Lower leg skin (tissue), 4 donors: ENCODE measurements at places on chromosomes 12 and 14. TPM values are rescaled to one million over a fixed set of nuclear protein-coding genes. Genes with fewer than 3 reads are reported as not detected.

DNA sequence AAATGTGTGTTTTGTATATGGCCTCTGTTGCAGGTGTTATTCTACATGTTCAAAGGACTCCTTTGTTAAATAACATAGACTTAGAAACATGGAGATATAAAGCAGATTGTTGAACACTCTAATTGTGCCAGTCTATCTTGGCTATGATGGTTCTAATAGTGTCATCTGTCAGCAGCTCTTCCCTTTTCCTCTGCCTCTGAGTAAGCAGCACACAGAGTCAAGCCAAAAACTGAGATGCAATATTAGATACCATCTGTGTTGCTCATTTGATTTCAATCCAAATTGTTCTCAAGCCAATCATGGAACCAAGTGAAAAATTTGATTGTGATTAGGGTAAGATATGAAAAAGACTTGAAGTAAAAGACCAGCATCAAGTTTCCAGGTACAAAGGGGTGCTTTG is 871.1 kb upstream of the MGAT4C start:
- DNase-seq = no peak

- DNase-seq = no peak
Observed at GRCh38 chr12:71029302-71029701, 108.8 kb upstream of the PTPRR start.

DNA sequence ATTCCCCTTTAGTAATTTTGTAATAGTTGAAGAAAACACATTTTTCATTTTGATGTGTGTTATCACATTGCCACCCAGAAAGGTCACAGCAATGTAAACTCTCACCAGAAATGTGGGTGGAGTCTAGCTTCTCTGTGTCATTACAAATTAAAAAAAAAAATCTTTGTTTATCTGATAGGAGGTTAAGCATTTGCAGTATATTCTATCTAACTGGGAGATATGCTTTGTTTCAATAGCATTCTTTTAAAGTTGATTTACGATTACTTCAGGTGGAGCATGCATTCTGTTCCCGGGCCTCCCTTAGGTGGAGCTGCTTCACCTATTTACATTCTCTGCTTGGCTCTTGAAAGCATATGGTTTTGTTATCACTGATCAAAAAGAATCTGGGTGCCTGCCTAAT is 7.8 kb downstream of the ADIPOR2 start:
- DNase-seq = no peak

GRCh38 chr12:29066011-29066588 is 83.0 kb upstream of the FAR2 start:
- no peak for DNase-seq

GRCh38 chr12:54053751-54054741 is at the start of gene HOXC4:
TSS of gene HOXC4 (plus strand) at chr12:54053835. CDS start at chr12:54053923, 88 bp downstream.
- DNase-seq = no peak

DNA sequence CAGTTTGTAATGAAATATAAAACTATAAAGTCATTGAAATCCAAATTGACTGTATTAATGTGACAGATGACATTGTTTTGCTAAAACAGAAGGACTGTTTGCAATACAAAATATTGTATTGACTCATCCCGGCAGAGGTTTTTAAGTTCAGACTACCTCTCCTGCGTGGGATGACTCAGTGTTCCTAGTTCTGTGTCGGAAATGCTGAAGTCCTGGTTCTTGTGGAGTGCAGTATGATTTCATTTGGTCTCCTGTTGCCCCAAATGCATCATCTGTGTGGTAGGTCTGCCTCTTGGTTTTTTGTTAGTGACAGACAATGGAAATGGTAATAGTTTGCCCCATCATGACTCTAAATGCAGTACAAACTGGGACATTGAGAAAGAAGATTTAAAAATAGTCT is 27.8 kb downstream of the PELI2 start:
- no peak for DNase-seq

- DNase-seq = no peak
Observed at GRCh38 chr14:34754687-34755086, 40.3 kb upstream of the CFL2 start.

- DNase-seq = no peak
Observed at GRCh38 chr12:123916729-123917128, 55.9 kb downstream of the CCDC92 start.

- no peak for DNase-seq
Observed at GRCh38 chr12:91040096-91040755, 17.6 kb downstream of the KERA start.

DNA sequence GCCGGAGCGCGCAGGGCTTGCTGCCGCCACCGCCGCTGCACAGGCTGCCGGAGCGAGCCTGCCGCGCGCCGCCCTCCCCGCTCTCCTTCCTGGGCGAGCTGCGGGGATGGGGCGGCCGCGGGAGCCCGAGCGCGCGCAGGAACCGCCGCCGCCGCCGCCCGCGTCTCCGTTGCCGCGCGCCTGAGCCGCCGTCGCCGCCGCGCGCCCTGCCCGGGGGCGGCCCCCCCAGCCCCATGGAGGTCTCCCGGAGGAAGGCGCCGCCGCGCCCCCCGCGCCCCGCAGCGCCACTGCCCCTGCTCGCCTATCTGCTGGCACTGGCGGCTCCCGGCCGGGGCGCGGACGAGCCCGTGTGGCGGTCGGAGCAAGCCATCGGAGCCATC is 352 bp downstream of the PLXNC1 start:
- DNase-seq = no peak

DNA sequence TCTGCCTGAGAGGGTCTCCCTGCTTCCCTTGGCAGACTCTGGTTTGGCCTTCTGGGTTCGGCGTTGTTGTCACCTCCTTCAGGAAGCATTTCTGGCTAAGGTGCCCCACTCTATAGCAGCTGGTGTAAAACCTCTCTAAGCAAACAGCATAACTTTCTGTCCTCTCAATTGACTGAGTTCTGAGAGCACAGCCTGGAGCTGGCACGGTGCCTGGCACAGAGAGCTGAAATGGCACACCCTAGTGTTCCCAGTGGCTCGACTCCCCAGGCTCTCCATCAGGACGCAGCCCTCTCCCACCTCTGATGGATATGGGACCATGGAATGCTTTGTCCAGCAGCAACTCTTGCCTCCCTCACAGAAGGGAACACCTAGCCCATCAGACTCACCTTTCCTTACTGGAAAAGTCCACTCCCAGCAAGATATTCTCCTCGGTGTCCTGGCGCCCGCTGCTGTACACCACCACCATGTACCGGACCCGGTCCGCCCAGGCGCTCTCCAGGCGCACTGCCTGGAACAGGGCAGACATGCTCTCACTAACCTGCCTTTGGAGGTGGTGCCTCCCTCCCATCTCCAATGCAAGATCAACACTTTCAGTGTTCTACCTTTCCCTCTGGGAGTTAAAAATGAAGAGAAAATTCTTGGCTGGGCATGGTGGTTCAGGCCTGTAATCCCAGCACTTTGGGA is 40.6 kb downstream of the SSH1 start:
- DNase-seq = no peak

GRCh38 chr12:120362516-120363273 is 6.3 kb downstream of the MSI1 start:
- no peak for DNase-seq

GRCh38 chr12:52305921-52306705 is 14.8 kb upstream of the KRT81 start:
- DNase-seq = peak; percentile 54

- peak; percentile 56 for DNase-seq
Observed at GRCh38 chr12:128930606-128931005, 77.3 kb downstream of the GLT1D1 start.

DNA sequence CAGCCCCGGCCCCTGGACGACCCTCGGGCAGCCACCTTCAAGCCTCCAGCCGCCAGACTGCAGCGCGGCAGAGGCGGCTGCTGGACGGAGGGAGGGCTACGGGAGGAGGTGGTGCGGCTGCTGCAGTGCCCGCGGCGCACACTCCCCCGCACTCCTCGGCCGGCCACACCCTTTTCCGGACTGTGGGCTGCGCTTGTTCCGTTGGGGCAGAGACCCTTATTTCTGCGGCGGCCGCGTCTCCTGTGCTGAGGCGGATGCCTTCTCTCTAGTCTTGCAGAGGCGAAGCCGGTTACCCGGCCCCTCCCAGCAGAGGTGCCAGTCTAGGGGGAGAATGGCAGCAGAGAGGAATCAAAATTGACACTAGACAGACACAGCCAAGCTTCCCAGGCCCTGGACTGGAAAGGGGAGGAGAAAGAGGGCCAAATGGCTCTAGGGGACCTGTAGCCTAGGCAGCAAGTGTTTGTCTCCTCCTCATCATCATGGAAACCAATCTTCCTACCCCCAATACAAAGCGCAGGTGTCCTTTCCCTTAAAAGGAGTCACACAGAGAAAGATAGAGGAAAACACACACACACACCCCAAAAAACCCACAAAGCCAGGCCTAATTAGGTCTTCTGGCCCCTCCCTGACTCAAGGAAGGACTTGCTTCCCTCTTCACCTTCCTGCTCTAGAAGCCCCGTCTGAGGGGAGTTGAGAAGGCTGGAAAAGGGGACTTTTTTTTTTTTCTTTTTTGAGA is 1.3 kb downstream of the ESYT1 start:
- DNase-seq = peak; percentile 67

- DNase-seq = no peak
Observed at GRCh38 chr12:89877671-89878070, 169.0 kb upstream of the ATP2B1 start.

GRCh38 chr12:109092497-109093021 is 713 bp downstream of the ALKBH2 start:
- no peak for DNase-seq

- no peak for DNase-seq
Observed at GRCh38 chr14:101997429-101998336, 33.3 kb downstream of the DYNC1H1 start.

- no peak for DNase-seq
Observed at GRCh38 chr14:31880935-31881334, 196.2 kb upstream of the ARHGAP5 start.

- no peak for DNase-seq
Observed at GRCh38 chr14:71175491-71175890, 268.2 kb downstream of the PCNX1 start.

DNA sequence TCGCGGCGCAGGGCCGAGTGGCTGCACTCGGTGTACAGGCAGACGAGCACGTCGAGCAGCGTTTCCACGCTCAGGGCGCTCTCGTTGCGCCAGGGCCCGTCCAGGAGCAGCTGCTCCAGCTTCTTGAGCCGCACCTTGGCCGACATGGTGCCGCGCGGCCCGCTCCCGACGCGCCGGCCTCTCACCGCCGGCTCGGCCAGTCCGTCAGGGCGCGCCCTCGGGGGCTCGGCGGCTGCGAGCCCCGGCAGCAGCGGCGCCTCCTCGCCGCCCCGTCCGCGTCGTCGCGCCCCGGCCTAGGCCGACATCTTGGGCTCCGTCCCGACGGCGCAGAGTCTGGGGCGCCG is 349 bp downstream of the CDC42BPB start:
- DNase-seq = no peak

- peak; percentile 90 for DNase-seq
Observed at GRCh38 chr14:64569138-64569631, 19.4 kb downstream of the PPP1R36 start.

GRCh38 chr12:111798182-111798581 is 31.4 kb downstream of the ALDH2 start:
- no peak for DNase-seq

GRCh38 chr12:96371138-96371789 is 29.0 kb downstream of the CDK17 start:
- DNase-seq = no peak

- no peak for DNase-seq
Observed at GRCh38 chr12:94157181-94157580, 8.8 kb downstream of the PLXNC1 start.

DNA sequence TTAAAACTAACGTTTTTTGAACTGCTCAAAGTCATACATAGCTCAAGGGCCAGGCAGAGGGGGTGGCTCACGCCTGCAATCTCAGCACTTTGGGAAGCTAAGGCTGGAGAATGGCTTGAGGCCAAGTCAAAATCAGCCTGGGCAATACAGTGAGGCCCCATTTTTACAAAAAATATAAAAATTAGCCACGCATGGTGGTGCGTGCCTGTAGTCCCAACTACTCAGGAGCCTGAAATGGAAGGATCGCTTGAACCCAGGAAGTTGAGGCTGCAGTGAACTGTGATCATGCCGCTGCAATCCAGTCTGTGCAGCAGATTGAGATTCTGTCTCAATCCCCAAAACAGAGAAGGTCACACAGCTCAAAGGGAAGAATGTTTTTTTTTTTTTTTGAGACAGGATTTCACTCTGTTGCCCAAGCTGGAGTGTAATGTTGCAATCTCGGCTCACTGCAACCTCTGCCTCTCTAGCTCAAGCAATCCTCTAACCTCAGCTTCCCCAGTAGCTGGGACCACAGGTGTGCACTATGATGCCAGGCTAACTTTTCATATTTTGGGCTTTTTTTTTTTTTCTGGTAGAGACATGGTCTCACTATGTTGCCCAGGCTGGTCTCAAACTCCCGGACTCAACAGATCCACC is 2.9 kb downstream of the RBM23 start:
- DNase-seq = no peak

- DNase-seq = no peak
Observed at GRCh38 chr12:32377344-32378055, 21.9 kb upstream of the FGD4 start.

DNA sequence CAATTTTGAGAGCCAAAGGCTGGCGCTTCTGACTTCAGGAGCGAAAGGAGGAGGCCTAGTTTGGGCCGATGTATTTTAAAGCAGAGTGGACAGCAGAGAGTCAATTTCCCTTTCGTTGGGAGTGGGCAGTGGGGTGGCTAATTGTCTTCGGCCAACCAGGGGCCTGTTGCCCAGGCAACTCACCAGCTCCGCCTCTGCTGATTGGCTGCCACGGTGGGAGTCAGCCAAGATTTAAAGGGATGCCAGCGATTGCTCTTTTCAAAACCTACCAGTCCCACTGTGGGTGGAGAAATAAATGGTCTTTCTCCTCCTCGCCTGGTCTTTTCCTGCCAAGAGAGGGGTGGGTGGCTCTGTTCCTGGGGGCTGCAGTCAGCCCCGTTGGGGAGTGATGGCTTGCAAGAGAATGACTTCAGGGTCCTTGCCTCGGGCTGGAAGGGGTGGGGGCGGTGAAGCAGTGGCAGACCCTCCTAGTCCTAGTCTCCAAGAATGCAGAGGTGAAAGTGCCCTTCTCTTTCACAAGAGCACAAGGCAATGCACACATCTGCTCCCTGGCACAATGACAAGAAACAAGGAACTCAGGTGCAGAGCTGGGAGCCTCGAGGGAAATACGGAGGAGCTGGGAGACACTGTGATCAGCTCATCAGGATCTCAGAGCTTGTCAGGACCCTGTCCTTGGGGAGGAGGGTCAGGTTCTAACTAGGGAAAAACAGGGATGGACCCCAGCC is 37.7 kb downstream of the RASAL1 start:
- no peak for DNase-seq

GRCh38 chr14:101582294-101582693 is 21.0 kb downstream of the DIO3 start:
- no peak for DNase-seq

NELL2 gene
- total RNA-seq = 12.0 TPM

FAM186B gene
- 1.1 TPM for total RNA-seq

SLC48A1 gene
- 48.6 TPM for total RNA-seq

RAB21 gene
- total RNA-seq = 34.2 TPM

CLEC4C gene
- not detected for total RNA-seq

CACNA1C gene
- total RNA-seq = 2.4 TPM

GAS2L3 gene
- 4.3 TPM for total RNA-seq

MNAT1 gene
- total RNA-seq = 24.5 TPM

TOGARAM1 gene
- 19.5 TPM for total RNA-seq

AMDHD1 gene
- total RNA-seq = not detected

RBM23 gene
- total RNA-seq = 128 TPM

PIWIL1 gene
- total RNA-seq = 1.3 TPM

HCAR2 gene
- 24.1 TPM for total RNA-seq

TAS2R42 gene
- not detected for total RNA-seq

ZBTB42 gene
- 6.9 TPM for total RNA-seq

SLC2A14 gene
- 1.4 TPM for total RNA-seq

MIPOL1 gene
- total RNA-seq = 3.6 TPM

SLC10A1 gene
- total RNA-seq = not detected

YBX3 gene
- 987 TPM for total RNA-seq

PTGER2 gene
- 2.1 TPM for total RNA-seq

EXD2 gene
- 19.0 TPM for total RNA-seq

MFAP5 gene
- 30.7 TPM for total RNA-seq

KRT75 gene
- total RNA-seq = 5.2 TPM
